ENCODE measurements at places on chromosomes 2 and 18.

- DNase-seq = no peak
Measured at GRCh38 chr2:127712999-127713398, 11.7 kb downstream of the SFT2D3 start.

DNA sequence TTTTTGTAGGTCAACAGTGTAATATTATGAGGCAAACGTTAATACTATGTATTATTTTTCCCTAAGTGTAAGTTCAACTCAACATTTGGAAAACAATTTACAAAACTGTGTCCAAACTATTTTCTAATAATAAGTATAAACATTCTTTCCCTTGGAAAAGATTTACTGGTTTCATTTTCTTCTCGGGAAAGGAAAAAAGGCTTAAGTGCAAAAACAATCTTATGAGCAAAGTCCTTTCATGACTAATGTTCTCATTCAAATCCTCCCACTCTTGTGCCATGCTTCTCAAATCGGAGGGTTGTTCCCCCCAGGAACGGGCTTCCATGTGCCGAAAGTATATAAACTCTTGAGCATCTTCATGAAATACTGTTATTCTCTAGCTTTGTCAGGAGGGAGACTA lies 19.8 kb upstream of the L3MBTL4 start:
- no peak for DNase-seq

GRCh38 chr18:74546751-74547530 lies 12.6 kb downstream of the CNDP1 start:
- DNase-seq = no peak

GRCh38 chr2:216370961-216371712 lies 1.1 kb downstream of the MARCHF4 start:
- DNase-seq = no peak

DNA sequence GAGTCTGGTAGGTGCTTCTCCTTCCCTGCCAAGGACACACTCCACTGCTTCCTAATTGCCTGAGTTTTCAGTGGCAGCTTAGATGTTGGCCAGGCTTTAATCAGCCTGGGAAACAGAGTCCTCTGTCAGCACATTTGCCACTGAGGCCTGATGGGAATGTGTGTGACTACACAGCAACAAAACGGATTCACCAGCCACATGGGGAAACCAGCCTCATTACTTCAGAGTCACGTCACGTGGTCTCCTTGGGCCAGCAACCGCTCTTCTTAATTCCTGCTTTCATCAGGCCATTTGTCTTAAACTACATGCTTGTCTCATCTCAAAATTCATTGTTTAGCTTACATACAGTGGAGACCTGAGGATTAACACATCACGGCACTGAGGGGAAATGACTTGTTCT lies 93.9 kb upstream of the LTBP1 start:
- no peak for DNase-seq

DNA sequence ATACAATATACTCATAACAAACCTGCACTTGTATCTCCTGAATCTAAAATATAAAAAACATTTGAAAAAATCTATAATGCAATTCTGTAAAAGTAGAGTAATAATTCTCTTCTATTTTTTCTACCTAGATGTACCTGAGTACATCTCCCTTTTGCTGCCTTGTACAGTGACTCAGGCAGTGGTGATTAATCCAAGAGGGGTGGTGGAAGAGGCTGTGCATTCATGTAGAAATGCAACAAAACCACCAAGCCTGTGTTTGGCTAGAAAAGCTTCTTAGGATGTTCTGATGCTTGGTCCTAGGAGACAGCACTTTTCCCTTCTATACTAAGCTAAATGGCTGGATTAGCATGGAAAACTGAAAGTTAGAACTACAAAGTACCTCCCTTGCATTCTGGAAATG lies 245.8 kb downstream of the DPP10 start:
- no peak for DNase-seq

GRCh38 chr18:13915995-13916431 lies 677 bp upstream of the MC2R start:
- no peak for DNase-seq

GRCh38 chr18:9782073-9782857 lies 74.2 kb downstream of the RAB31 start:
- no peak for DNase-seq

DNA sequence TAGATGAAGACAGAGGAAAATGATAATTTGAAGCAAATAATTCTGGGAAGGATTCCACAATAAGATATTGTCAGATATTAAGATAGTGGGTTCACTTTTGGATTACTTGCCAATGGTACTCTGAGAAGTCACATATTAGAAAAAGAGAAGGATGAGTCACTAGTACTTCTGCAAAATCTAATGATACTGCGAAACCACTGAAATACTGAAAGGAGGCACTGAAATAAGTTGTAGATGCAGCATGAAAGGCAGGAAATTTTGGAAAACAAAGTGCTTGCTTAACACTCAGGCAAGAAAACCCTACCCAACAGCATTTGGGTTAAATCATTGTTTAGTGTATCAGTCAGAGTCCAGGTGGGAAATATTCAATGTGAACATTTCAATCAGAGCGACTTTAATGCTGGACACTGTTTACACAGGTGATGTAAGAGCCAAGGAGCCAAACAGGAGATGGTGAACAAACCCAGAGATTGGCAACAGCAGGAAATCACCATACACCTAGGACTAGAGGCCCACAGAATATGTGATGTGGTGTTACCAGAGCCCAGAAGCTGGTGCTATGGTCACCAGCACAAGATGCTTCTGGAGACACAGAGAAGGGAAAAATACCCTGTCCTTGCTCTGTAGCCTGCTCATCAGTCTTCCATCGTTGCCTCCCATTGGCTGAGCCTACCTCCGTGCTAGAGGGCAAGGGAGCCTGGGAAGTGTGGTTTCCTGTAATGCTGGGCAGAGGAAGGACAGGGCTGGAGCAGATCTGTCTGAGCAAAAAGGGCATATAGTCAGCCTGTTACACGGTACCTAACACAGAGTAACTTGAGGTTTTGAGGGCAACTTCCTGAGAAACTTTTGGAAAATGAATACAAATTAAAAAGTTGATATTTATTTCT lies 204.7 kb upstream of the ITGA4 start:
- DNase-seq = peak; percentile 17

GRCh38 chr18:13500227-13500865 lies 226.0 kb downstream of the FAM210A start:
- peak; percentile 59 for DNase-seq

DNA sequence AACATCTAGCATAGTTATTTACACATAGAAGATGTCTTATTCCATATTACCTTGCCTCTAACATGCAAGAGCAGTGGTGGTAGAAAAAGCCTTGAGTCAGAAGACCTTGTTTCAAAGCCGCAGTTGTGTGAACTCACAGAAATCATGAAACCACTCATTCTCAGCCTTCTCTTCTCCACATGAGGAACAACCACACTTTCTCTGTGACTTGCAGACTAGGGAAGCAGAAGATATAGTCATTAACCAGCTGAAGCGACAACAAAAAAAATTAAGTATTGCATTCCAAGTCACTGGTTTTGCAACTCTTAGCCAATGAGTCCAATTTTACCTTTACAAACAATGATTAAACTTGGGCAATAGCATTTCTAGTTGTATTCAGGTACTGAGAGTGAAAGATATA lies 19.0 kb downstream of the TWSG1 start:
- no peak for DNase-seq

- peak; percentile 25 for DNase-seq
Measured at GRCh38 chr2:54665436-54665856, 58.0 kb upstream of the EML6 start.

DNA sequence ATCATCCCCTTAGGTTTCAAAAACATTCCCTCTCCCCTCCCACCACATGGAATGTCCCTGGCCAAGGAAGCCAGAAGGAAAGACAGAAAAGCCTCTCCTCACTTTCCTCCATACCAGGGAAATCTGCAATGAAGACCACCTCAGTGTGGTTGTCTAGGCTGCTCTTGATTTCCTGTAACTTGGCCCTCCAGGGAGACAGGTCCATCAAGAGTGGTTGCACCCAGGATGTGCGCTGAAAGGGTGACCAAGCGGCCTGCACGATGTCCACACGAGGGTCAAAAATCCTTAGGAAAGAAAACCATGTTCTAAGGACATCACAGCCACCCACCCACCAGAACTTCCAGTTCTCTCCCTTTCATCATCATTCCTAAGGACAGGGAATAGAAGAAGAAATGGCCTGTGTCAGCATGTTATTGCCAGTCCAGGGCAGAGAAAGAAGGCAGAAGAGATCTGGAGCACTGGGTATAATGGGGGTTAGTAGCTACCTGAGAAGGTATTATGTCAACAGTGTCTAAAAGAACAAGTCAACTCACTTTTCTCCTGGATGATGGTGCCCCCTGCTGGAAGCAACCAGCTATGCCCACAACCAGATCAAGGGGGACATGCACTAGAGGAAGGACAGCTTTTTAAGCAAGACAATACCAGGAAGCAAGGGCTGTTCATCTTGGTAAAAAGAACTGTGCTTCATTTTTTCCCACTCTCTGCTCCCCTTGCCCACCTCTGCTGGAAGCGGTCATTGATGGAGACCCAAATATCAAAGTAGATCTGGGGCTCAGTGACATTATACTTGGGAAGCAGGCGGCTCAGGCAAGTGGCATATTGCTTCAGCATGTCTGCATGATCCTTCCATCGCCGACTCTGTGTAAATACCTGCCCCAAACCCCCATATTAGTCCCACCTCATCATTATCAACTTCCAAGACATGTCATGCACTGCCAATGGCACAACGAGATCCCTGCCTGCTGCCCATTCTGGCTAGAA lies 9.3 kb downstream of the GGCX start:
- DNase-seq = peak; percentile 85

DNA sequence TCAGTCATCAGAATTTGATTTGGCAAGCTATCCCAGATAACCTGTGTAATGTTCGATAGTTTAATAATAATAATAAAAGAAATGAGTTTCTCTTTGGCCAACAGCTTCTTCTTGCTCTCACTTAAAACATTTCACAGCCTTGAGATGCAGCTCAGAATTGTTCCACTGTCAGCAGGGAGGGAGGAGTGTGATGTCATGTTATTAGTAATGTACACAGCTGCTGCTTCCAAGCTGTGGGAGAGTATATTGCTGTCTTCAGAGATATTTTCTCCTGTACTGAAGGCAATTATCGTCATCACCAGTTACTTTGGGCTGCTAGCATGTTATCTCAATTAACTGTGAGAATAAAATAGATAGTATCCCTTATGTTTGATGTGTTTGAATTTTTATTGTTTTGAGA lies 146.9 kb upstream of the MAP3K20 start:
- peak; percentile 59 for DNase-seq

GRCh38 chr18:65750389-65751154 lies at the start of gene CDH7:
CDH7 (plus strand) TSS chr18:65751012; CDS start chr18:65762843, 11,831 bp downstream.
- DNase-seq = peak; percentile 78

DNA sequence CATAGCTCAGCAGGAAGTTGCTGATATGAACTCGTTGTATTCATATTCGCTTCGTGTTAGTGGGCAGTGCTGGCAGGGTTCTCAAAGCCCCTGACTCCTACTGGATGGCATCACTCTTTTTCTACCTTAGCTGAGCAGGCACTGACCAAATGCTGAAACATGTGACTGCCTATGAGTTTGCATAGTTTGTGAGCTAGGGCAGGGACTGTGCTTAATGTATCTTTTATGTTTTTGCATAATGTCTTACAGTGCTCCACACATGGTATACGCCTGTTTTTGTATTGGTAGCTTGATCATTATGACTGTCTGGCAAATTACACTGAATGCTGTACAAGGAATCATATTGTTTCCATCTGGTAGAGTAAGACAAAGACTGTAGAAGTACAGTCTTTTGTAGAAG lies 305.3 kb downstream of the PARD3B start:
- no peak for DNase-seq
